ENCODE measurements at places on chromosomes 6 and 20.

- no peak for DNase-seq
Observed at GRCh38 chr6:32659856-32660595, 6.4 kb downstream of the HLA-DQB1 start.

DNA sequence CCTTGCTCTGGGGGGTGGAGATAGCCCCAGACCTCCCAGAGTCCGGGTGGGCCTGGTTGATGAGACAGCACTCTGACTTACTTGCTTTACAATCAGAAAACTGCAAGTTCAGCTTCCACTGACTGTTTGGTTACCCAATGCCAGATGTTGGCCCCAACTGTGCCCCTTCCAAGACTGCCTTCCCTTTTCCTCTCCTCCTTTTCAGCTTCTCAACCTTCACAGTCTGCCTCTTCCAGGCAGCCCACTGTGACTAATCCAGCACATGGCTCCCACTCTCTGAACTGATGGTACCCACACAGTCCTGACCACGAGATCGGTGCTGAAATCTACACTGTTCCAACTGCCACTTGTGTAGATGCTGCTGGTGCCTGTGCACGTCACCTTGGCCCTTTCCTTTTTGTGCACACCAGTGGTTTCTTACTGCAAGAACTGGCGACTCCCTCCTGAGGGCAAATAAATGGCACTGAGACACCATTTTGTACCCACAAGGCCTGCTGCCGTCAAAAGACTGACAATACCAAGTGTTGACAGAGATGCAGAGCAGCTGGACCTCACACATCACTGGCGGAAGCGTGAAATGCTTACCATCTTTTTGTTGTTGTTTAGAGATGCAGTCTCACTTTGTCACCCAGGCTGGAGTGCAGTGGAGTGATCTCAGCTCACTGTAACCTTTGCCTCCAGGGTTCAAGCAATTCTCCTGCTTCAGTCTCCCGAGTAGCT is 1.8 kb upstream of the ARFGAP1 start:
- no peak for DNase-seq

DNA sequence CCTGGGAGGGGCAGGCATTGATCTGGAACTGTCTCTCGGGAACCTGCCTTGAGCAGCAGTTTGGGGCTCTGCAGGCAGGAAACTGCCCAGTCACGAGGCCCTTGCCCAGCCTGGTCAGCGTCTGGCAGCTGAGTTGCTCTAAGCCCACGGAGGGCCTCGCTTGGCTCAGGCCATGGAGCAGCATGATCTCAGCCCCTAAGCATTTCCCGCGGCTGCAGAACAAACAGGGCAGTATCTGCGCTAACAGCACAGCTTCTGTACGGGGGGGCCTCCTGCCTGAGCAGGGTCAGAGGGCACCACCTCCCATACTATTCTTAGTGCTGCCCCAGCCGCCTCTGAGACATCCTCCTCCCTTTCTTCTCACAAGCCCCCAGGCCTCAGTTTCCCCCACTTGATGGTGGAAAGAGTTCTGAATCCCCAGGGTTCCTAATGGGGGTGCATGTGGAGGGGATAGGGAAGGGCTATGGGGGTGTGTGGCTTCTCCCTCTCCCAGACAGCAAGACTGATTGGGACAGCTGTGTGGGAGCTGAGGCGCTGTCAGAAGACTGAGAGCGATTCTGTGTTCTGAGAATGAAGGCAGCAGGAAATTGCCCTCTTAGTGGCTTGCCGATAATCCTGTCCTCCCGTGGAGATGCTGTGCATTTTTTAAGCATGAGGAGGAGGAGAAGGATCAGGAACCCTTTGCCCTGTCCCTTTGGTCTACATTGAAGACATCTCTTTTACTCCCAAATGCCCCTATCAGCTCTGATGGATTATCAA is 46.4 kb downstream of the MOCS1 start:
- DNase-seq = no peak

GRCh38 chr6:128491610-128492206 is 28.7 kb downstream of the PTPRK start:
- no peak for DNase-seq

- no peak for DNase-seq
Observed at GRCh38 chr20:12698817-12699216, 310.0 kb upstream of the SPTLC3 start.

GRCh38 chr20:49276961-49277785 is 684 bp downstream of the ZNFX1 start:
- peak; percentile 55 for DNase-seq

DNA sequence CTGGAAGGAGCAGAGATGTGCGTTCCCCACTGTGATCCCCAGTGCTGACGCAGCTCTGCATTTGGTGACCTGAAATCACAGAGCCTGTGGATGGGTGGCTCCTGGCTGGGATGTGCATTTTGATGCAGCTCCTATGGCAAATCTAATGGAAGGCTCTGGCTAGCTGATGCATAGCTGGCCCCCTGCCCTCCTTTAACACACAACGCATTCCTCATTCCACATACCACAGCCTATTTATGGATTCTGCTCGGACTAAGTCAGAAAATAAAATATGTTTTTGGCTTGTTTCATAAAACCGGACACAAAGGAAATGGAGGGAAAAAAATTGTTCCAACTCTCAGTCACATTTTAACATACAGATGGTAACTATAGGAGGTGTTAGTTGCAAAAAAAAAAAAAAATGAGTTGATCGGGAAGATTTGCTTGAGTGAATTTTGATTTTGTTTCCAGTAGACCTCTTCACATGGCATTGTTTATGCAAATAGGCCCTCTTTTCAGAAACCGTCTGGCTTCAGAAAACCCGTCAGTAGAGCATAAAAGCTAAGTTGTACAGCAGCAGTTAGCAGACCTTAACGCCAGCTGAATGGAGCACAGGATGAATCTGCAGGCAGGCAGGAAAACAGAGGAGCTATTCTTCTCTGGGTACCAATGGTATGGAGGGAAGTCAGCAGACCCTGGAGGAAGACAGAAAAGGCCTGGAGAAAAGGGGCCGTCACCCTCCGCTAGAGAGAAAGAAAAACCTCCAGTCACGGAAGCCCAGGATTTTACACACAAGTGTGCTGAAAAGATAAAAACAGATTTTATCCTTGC is 215.4 kb downstream of the HDGFL1 start:
- no peak for DNase-seq

DNA sequence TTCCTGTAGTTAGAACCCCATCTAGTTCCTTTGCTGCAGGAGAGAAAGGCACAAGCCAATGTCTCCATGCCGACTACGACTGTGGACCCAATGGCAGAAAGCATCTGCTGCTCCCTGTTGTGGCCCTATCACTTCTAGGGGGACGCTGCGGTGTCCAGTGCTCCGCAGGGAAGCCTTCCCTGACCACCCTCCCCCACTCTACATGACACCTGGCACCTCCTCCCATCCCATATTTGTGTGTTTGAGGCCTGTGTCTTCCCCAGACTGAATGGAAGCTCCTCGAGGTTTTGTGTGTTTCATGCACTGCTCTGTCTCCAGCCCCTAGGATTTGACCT is 159.5 kb downstream of the DTNBP1 start:
- DNase-seq = no peak

- DNase-seq = no peak
Observed at GRCh38 chr6:168078175-168078942, 653 bp downstream of the FRMD1 start.

- no peak for DNase-seq
Observed at GRCh38 chr6:132132924-132133639, 181.9 kb upstream of the CCN2 start.

- no peak for DNase-seq
Observed at GRCh38 chr6:5411414-5411813, 150.1 kb downstream of the FARS2 start.

DNA sequence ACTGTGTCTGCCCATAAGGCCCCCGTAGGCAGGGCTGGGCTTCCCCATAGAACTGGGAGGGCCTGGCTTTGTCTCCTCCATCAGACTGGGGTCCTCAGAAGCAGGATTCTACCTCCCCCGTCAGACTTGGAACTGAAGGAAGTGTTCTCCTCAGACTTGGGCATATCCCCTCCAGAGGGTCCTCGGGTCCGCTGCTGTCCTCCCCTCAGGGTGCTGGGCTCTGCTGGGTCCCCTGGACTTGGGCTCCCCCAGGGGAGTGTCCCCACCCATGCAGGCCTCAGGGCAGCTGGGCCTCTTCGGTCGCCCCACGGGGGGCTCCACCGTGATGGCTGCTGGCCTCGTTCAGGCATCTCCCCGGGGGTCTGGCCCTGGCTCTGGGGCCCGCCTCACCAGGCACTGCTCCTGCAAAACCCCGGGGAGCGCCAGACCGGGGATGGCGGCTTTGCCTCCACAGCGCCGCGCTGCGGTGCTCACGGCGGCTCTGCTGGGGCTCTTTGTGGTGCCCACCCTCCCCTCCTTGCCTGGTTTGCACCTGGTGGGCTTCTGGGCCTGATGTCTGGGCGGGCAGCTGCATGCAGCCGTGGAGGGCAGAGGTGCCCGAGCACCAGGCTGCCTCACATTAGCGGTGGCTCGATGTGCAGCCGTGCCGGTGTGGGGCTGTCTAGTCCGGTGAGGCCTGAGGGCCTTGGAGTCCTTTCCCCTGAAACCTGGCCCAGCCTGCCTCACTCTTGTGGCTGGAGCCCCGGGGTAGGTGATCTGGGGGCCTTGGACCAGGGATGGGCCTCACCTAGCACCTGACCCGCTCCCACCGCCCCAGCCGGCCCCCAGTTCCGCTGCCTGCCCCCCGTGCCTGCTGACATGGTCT is 13.9 kb downstream of the COL20A1 start:
- DNase-seq = no peak

DNA sequence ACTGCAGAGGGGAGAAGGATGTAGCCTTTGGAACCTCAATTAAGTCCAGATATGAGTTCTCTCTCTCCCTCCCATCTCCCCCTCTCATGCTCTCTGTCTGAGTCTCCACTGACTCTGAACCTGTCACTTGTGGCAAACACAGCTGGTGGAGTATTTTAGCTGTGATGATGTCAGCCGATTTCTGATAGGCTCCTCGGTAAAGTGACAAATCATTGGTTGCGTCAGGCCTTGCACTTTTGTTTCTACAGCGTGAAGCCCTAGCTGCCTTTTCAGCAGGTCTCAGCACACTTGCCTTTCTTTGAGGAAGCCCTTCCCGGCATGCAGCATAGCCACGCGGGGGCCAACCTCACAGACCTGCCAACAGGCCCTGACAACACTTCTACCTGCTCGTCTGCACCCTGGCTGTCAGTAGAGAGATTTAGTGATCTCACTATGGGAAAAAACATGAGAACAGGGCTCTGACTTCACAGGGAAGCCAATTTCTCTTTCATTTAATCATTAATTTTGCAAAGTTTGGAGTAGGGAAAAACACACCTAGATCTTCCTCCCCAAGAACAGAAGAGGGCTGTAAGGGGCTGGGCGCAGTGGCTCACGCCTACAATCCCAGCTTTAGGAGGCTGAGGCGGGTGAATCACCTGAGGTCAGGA is 84.4 kb downstream of the GMPR start:
- no peak for DNase-seq

- no peak for DNase-seq
Observed at GRCh38 chr20:45104786-45105185, 3.9 kb upstream of the KCNS1 start.

DNA sequence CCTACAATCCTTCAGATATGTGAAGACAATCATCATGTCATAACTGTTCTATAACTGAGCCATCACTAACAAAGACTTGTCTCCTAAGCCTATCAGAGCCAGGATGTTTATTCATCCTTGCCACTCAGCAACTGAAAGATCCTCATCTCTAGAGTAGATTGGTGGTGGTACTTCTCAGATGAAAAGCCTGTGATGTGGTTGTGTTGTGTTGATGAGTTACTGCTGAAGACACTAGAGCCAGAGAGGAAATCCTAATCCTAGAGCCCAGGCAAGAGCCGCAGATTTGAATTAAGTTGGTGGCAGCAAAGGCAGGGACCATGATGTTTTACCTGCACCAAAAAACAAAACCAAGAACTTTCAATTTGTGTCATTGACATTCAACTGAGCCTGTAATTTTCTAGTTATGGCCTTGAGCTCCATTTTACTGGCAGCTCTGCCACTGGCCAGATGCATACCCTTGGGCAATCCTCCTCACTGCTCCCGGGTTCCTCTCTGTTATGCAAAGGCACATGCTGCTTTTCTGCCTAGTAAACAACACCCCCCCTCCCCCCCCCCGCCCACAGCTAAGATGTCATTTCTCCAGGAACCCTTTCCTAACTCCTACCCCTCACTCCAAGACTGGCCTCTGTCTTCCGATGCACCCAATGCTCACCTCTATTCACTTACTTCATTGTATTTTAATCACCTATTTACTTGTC is 50.2 kb upstream of the REV3L start:
- no peak for DNase-seq

DNA sequence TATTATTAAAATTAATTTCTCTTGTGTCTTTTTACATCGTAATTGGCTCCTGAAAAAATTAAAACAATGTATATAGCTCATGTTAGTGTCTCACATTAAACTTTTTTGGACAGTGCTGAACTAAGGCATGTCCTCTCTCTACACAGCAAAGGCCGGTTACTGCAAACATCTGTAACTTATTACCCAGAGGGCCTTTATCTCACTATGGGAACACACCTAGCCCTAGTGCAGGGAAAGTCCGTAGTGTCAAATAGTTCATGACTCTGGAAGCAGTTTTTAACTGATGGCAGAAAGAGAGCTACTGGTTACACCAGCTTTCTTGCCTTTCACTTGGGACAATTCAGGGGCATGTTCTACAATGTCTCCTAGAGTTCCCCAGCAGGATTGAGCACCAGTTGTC is 82.2 kb downstream of the PAK5 start:
- no peak for DNase-seq

DNA sequence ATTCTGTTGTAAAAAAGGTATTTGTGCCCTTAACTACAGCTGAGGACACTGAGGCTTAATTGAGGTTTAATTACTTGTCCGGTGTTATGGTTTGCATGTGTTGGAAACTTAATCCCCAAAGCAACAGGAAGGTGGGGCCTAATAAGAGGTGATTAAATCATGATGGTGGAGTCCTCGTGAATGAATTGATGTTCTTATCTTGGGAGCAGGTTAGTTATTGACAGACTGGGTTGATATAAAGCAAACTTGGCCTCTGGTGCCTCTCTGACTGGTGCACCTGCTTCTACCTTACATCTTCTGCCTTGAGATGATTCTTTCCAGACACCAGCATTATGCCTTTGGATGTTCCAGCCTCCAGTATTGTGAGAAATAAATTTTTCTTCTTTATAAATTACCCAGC is 306.5 kb upstream of the HS3ST5 start:
- no peak for DNase-seq

DNA sequence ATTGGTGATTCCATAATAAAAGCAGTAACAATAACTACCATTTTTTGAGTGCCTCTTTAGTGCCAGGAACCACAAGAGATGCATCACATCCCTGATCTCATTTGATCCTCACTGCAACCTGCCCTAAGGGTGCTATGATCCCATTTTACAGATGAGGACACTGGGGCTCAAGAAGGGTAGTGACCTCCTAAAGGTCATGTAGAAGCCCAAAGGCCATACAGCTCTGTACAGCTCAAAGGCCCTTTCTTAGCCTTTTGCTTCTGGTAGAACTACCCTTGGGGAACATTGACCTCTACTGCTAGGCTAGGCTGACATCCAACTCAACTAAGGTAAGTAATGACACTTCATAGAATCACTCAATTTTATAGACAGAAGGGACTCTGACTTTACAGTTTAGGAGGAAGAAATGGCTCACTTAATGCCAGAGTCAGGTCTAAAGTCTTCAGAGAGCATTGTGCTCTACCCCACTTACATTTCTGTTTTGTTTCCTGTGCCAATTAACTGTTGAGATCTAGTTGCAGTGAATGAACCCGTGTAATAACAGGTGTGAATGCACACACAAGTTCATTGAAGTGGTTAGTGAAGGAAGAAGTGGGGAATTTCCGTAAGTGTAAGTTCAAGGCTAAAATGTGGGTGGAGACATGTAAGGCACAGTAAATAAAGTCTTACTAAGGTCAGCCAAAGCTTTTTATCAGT is 10.7 kb downstream of the SLC9A8 start:
- no peak for DNase-seq

- no peak for DNase-seq
Observed at GRCh38 chr20:1494436-1494835, 3.2 kb upstream of the SIRPB2 start.

Data from left lobe of liver (tissue), 2 donors.